ENCODE measurements at places on chromosomes 16 and 17.
A peak's percentile ranks its signal among the peaks of the same experiment; 100 is the strongest.

DNA sequence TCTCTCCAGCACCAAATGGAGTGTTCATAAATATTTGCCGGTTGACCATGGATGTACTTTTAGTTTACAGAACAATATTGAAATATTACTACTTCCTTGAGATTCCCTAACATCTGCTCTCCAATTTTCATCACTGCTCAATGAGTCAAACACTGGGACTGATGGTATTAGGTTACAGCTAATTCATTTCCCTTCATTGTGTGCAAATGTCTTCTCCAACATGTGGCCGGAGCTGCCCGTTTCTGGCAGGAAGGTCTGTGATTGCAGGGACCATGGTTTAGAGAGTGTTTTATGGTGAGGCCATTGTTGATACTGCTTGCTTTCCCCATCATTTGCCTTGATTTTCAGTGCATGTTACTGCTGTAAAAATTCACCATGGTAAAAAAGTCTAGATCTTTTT lies 209.3 kb downstream of the HS3ST3B1 start:
- no peak for DNase-seq

GRCh38 chr16:26795184-26795583 lies 271.5 kb upstream of the C16orf82 start:
- DNase-seq = no peak

DNA sequence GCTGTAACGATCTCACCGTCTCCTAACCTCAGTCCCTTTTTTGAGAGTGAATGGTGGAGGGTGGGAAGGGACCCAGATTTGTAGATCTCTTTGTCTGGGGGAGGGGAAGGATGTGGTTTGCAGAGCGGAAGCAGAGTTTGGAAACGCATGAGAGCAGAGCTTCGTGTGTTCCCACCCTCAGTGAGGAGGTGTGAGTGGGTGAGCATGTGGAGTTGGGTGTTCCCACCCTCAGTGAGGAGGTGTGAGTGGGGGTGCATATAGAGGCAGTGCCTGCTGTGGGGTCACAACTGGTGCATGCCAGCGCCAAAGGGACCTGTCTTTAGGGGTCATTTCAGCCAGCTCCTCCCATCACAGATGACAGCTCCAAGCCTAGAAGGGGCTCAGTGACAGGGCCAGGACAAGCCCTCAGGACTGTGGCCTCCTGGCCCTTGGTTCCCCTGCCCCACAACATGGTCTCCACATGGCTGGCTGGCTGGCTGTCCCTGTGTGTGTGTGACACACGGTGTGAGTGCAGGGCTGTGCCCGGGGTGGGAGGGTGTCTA lies 1.8 kb upstream of the CISD3 start:
- no peak for DNase-seq

DNA sequence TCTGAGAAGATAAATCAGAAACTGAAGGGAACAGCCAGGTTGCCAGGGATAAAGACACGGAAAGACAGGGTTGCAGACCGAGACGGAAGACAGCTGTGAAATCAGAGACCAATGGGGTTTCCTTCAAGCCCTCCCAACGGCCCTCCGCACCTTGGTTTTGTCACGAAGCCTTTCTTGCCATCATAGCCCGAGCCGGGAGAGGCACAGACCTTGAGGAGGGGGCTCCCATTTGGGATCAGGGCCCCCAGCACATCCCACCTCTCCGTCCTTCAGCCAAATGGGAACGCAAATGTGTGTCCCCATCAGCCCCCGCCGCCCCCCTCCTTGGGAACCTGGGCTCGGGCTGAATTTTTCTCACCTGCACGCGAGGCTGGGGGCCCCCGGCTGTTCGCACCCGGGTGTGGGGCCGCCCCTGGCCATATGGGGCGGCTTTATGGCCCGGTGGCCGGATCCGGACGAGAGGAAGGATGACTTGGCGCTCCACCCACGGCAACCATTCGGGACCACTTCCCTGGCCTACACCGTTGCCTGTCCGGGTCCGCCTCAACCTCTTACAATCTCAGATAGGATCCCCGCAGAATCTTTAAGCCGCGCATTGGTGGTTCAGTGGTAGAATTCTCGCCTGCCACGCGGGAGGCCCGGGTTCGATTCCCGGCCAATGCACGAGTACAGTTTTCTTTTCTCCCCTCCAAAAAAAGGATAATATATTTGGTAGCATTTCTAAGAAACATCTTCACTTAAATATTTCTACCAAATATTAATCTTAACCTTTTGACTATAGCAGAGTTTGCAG lies 1.4 kb upstream of the HES7 start:
- peak; percentile 75 for DNase-seq

All from MCF 10A (cell line).